Posterior cingulate gyrus (tissue), 11 donors: ENCODE measurements at places on chromosomes 6 and 20.

DNA sequence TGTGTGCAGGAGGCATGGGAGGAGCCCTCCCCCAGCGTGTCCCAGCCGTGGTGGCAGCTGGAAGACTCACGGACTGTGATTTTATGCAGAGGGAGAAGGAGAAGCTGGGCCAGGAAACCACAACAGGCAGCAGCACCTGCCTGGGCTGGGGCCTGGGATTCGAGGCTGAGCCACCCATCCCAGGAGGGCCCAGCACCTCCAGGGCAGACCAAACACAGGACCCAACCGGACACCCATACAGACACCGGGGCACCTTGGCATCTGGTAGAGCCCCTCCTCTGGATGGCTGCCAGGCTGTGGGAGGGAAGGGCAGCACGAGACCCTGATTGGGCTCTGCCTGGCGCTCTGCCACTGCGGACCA is 41.7 kb upstream of the CHRNA4 start:
- DNase-seq = no peak

DNA sequence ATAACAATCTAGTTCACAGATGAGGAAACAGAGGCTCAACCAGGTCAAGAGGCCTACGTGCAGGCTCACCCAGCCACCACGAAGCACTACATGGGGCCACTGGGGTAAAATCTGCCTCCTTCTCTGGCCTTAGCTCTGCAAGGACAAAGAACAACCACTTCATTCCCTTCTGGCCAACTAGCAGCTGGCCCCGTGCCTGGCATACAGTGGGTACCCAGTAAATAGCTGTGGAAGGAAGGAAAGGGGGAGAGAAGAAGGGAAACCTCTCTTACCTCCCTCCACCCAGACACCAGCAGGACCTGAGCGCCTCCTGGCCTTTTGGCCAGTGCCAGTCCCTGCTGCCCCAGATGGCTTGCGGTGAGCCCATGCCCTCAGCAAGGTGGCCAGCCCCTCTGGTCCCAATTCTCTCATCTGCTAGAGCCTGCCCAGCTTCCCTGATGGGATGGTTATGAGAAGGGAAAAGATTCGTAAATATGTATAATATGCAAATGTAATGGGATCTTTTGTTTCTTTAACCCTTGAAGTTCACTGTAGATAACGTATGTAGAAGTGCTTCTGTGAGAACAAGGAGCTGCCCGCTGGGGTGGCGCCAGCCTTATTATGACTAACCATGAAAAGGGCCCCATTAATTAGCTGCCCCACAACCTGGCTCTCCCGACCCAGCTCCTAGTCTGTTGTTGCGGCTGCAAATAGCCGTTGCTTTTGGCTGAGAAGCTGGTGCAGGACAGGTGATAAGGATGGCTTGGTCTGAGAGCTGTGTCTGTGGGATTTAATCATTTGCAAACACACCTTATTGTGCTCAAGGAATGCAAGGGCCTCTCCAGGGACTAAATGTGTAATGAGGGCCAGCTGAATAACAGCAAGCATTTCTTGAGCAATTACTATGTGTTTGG is 62.0 kb downstream of the DLGAP4 start:
- no peak for DNase-seq

GRCh38 chr6:159829526-159829925 is 29.4 kb downstream of the PNLDC1 start:
- DNase-seq = no peak

DNA sequence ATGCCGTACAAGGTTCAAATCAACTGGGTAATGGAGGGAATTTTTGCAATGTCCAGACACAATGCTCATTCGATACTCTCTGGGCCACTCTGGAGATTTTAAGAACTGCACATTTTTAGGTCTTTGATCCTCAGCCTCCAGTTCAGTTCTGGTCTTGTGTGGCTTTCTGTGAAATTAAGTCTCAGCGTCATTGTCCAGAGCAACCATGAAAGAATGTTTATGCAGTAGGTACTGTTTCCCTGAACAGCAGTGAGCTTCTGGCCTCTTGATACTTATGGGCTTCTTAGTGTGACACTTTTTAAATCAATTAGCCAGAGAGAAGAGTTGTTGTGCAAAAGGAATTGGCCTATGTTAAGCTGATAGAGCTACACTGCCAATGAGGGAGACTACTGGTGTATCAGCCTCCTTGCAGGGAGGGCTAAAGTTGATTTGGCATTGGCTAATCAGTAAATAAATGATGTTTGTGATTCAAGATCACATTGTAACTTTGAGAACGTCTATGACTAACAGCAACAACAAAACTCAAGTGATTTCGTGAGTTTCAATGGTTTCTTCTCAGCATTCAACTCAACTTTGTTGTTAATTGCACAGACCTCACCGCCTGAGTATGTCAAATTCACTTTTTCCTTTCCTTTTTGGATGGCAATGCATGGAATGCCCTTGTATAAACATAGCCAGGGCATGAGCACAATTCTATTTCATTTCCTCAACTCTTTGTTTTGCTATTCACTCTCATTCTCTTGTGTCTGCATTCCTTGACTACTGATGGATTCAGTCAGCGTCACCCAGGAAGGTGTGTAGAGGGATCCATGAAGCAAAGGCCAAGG is 85.1 kb downstream of the GJA1 start:
- DNase-seq = no peak

DNA sequence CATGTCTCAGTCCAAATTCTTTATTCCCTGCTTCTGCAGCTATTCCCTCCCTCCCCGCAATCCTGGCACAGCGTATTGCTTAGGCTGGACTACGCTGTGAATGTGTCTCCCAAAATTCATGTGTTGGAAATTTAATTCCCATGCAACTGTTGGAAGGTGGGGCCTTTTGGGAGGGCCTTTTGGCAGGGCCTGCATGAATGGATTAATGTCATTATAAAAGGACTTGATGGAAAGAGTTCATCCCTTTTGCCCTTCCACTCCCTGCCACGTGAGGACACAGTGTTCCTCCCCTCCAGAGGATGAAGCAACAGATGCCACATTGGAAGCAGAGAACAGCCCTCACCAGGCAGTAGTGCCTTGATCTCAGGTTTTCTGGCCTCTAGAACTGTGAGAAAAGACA is 20.4 kb upstream of the NOTCH4 start:
- DNase-seq = no peak

DNA sequence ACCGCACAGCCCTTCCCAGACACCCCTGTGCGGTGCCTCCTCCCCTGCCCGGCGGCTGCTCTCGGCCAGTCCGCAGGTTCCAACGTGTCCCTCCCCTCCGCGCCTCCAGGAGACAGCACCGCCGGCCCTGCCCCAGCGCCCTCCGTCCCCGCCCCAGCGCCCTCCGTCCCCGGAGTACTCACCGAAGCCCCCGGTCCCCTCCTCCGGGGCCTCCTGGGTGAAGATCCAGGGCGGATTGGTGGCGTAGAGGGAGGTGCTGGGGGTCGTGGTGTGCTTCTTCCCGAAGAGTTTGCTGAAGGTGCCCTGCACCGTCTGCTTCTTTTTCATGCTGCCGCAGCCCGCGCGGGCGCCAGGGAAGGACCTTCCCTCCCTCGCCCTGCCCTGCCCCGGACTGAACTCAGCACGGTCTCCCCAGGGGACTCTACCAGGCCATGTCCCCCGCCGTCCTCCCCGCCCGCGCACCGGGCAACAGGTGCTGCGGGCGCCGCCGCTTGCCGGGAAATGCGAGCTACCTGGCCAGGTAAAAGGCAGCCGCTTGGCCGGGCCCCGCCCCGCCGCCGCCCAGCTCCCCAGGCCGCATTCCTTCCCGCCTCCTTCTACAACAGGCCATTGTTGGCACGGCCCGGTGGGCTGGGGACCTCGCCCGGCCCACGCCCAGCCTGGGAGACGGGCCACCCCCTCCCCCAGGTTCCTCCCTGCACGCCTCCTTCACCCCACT is at the start of gene C6orf132:
C6orf132 (minus strand) TSS at position 503 of the 718 bp plus-strand sequence; CDS start at position 327, 176 bp downstream.
- DNase-seq = no peak

DNA sequence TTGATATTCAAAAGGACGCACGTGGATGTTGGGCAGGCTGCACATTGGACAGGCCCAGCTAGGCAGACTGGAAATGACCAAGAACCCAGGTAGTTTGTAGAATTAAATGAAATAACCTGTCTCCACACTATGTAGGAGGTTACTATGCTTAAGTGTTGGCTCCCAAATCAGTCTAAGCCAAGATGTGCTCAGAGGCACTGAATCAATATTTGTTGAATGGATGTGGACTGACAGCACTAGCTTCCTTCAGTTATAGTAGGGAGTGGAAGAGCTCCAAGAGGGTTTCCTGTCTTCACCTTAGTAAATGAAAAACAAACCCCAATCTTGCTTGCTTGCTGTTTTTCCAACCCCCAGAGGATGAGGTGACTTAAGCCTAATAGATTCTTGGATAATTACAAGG is 180.5 kb downstream of the JARID2 start:
- no peak for DNase-seq

DNA sequence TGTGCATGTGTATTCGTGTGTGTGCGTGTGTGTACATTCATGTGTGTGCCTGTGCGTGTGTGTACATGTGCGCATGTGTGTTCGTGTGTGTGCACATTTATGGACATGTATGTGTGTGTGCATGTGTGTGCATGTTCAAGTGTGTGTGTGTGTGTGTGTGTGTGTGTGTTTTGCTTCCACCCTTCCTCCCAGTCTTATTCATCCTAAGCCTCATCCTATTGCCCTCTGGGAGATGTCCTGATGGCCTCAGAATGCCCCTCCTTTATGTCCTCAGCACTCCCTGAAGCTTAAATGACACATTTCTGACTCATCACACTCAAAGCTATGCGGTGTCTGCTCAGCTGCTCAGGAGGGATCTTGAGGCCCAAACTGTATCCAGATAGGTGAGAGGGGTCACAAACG is 76.6 kb upstream of the CCDC167 start:
- no peak for DNase-seq

GRCh38 chr6:40506954-40507353 is 80.2 kb downstream of the LRFN2 start:
- no peak for DNase-seq

GRCh38 chr6:143160015-143160414 is 99.3 kb downstream of the AIG1 start:
- DNase-seq = no peak

GRCh38 chr6:16236631-16237199 is 1.7 kb upstream of the GMPR start:
- DNase-seq = no peak

DNA sequence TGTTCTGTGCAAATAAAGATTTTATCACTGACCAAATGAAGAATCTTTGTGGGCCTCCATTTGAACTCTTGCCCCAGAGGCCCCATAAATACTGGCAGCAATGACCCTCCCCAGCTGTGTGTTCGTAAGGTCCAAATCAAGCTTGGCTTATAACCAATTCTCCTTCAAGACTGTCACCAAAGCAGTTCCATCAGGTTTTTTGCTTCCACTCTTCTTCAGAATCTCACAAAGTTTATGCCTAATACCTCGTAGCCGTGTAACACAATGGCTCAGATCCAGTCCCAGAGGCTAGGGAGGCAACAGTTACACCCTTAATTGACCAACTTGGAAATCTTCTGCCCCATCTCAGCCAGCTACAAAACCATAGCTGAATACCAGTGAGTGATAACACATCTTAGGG is 120.5 kb downstream of the HIVEP2 start:
- no peak for DNase-seq

DNA sequence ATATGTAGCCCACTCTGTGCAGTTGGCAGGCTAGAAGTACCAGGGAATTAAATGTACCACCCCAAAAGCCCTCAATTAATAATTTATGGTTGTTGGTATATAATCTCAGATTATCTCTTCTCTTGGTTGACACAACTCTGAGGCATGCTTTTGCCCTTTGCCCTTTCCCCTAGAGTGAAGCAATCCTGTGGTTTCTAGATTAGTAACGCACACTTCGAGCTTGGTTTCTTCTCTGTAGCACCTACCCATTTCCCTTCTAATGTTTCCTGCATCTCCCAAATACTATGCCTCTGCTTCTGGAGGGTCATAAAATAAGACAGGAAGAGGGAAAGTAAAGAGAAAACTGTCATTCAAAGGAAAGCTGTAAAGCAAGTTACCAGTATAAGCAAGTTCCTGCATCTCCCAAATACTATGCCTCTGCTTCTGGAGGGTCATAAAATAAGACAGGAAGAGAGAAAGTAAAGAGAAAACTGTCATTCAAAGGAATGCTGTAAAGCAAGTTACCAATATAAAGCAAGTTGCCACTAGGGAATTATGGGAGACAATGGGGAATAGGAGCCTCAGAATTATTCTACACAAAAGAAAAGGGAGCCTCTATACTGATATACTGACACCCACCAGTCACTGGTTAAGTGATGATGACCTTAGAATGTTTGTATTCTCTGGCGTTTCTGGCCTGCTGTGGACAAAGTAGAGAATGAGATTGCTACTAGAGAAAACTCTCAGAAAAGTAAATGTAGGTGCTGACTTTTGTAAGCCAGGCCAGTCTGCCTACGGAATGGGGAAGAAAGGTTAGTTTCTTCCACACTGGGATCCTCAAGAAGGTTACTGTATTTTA is 862.6 kb upstream of the MAN1A1 start:
- DNase-seq = no peak

- no peak for DNase-seq
Observed at GRCh38 chr6:129923530-129924250, 62.6 kb upstream of the TMEM244 start.

- no peak for DNase-seq
Observed at GRCh38 chr6:31116661-31117385, 2.2 kb downstream of the PSORS1C1 start.

DNA sequence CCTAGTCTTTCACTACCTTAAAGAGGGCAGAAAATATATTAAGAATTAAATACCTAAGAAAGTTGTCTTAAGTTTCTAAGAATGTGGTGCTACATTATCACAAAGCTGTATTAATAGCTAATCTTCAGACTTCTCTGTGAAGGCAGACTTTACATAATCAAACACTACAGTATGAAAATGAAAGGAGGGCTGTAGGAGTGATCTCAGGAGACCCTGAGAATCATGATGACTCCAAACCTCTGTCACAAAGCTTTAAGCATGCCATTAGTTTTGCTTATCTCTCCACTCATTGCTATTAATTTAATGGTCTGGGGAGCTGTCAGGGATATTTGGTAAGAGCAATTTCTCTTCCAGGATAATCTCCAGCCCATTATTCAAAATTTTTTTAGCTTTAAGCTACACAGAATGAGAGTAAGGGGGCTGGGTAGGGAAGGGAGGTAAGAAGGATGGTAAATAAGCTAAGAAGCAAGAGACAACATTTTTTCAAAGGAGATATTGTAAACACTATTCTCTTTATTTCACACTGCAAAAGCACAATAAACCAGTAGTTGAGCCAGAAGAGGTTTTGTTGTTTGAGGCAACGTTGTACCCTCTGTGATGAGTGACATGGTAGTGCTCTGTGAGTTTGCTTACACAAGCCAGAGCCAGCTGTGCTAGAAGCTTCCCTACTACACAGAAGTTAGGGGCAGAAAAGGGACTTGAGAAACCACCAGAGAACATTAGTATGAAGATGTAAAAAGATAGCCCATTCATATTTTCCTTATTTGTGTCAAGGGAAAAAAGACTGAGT is 258.8 kb downstream of the GMDS start:
- DNase-seq = no peak

DNA sequence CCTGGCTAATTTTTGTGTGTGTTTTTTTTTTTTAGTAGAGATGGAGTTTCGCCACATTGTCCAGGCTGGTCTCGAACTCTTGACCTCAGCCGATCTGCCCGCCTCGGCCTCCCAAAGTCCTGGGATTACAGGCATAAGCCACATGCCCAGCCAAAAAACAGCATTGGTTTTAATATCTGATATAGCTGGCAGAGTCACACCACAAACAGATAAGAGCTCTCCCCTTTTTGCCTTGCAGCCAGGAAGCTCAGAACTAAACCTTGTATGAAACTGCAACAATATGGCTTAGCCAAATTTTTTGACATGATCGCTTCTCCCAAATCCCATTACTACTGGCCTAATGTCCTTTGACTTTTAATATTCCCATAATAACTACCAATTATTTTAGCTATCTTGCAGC is 4.9 kb downstream of the ACOT8 start:
- DNase-seq = no peak
